ENCODE measurements at places on chromosomes 12 and 14. TPM values are rescaled to one million over a fixed set of nuclear protein-coding genes. Genes with fewer than 3 reads are reported as not detected.

The PHLDA1 gene
- total RNA-seq, result 42.6 TPM

The PLEKHD1 gene
- not detected for total RNA-seq

The C14orf132 gene
- 0.15 TPM for total RNA-seq

The DIO3 gene
- total RNA-seq, result not detected

The A2M gene
- total RNA-seq, result 2,807 TPM

The FGD4 gene
- 5.3 TPM for total RNA-seq

DNA sequence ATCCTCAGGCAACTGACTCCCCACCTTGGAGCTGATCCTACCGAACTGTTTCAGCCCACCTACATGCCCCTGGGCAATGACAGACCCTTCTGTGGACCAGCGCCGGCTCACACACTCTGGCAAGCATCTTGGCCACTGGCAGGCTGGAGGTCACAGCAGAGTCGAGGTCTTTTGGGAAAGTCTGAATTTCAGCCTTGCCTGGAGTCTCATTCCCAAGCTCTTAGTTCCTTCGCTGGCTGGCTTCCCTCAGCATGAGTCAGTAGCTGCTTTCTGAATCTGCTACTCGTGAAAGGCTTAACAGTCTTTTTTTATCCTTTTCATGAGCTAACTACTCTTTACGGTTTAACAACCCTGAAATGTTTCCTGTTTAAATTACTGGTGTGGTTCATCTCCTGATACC is 44.5 kb downstream of the ASCL4 start:
- DNase-seq, result no peak

DNA sequence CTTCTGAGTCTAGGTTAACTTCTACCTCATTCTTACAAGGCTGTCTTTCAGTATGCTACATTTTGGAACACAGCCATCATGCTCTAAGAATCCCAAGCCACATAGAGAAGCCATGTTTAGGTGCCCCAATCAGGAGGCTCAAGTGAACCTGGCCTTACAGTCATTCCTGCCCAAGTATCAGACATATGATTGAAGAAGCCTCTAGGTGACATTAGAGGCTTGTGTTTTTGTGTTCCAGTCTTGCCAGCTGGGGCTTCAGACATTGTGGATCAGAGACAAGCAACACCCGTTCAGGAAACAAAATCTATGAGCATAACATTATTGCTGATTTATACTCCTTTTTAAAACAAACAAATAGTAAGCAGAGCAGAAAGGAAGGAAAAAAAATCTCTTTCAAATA is 8.1 kb upstream of the SLC16A7 start:
- no peak for DNase-seq

DNA sequence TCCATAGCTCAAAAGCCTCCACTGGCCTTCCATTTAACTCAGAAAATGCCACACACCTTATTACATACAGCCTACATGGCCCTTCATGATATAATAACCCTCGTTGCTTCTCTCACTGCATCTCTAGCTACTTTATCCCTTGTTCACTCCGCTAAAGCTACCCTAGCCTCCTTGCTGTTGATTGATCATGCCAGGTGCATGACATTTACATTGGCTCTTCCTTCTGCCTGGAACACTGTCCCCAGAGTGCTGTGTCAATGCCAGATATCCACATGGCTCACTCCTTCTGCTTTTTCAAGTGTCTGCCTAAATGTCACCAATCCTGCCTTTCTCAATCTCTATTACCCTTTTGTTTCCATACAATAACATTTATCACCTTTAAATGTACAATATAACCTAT is 58.3 kb downstream of the CAND1 start:
- no peak for DNase-seq

DNA sequence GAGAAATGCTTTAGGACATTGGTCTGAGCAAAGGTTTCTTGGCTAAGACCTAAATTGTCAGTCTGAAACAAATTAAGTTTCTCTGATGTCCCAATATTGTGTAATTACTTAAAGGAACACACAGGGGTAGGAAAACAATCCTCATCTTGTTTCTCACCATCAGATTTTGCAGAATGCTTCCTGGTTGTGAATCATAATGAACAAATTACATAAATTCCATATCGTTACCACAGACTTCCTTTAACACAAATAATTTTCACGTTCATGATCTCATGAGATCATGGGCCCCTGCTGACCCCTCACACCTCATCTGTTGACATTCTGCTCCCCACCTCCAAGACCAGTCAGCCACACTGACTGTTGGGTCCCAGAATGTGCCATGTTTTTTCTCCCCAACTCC is 194.1 kb downstream of the MON2 start:
- DNase-seq, result no peak

GRCh38 chr12:107091989-107092641 is 1.2 kb downstream of the CRY1 start:
- DNase-seq, result peak; percentile 86

- no peak for DNase-seq
These were observed 132.1 kb upstream of the SOX5 start for GRCh38 chr12:24081606-24082005.

- peak; percentile 10 for DNase-seq
These were observed 31.3 kb upstream of the VSX2 start for GRCh38 chr14:74207943-74208342.

- DNase-seq, result no peak
These were observed 5.2 kb downstream of the TRAFD1 start for GRCh38 chr12:112130441-112130998.

Measured in HepG2 (cell line).